OCI-M1 (cell line): ENCODE measurements at places on chromosomes 3 and 15.

DNA sequence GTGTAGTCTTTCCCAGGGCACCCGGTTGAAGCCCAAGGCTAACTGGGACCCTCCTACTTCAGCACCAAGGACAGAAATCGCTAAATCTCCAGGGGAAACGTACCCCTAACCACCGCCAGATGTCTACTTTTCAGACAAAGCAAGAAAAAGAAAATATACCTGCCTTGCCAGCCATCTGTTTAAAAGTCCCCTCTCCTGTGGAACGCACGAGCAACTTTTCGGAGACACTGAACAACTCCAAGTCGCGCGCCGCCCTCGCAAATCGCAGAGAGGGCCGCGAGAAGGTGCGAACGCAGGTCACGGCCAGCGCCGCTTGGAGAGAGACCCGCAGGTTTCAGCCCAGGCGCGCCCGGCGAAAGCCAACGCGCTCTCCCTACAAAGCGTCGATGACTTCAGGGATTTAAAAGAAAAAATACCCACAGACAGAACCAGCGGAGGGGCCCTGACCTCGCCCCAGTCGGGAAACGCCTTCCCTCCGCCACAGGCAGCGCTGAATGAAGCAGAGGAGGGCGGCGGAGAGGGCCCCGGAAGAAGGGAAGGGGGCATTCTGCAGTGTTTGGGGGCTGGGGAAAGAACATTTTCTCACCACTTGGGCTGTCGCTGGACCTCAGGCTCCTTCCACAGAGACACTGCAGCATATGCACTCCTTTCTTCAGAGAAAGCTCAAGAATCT is 213.1 kb downstream of the FGF12 start:
- no peak for DNase-seq

GRCh38 chr15:59306520-59307164 is 66.0 kb downstream of the MYO1E start:
- no peak for DNase-seq

DNA sequence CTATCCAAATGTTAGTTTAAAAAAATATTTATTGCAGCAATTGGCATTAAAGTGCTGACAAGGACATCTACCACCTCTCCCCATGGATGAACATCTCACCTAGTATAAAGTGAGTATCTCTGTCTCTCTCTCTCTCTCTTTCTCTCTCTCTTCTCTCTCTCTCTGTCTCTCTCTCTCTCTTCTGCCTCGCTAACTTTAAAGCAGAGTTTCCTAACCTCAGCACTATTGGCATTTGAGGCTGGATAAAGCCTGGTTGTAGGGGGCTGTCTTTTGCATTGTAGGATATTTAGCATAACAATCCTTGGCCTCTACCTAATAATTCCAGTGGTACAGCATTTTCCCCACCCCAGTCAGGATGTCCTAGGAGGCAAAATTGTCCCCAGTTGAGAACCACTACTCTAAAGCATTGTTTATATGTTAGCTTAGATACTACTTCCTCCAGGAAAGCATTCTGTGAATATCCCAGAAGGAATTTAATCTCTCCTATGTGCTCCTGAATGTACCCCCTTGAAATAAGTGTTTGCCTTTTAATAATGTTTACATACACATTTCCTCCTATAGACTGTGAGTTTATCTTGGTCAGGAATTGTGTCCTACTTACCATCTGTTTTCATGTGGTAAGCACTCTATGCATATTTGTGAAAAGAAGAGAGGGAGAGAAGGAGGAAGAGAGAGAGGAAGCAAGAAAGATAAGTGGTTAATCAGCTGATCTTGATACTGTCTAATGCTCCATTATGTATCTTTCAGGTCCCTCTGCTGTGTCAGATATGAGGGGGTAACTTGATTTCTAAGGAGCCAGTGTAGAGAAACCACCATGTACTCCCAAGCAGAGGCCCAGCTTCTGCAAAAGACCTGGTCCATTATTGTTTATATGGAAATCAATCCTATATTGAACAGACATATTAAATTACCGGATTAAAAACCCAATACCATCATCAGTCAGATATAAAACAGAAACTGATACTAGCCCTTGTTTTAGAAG is 346.6 kb downstream of the RBMS3 start:
- no peak for DNase-seq

DNA sequence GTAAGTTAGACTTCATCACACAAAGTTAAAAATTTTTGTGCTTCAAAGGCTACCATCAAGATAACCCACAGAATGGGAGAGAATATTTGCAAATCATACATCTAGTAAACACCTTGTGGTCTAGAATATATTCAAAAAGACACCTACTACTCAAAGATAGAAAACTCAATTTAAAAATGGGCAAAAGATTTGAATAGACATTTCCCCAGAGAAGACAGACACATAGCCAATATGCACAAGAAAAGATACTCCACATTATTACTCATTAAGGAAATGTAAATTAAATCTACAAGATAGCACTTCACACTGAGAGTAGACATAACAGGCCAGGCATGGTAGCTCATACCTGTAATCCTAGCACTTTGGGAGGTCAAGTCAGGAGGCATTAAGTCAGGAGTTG is 87.8 kb upstream of the MANF start:
- no peak for DNase-seq

GRCh38 chr15:57525581-57525980 is 66.1 kb upstream of the MYZAP start:
- no peak for DNase-seq

DNA sequence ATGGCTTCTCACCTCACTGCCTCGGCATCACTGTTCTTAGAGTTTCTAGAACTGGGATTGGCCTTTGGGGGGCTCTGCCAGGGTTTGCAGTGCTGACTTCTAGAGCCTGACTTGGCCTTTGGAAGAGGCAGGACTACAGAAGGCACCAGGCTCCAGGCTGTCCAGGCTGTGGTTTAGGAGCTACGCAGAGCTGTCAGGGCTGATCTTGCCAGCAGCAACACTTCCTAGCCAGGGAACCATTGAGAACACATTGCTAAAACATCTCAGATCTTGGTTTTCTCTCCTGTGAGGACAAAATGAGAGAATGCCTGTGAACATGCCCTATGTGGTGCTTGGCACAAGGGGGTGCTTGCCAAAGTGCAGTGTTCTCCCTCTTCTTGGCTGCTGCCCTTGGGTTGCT is 34.6 kb upstream of the APEH start:
- DNase-seq = no peak
